DMS 273 treated with DMSO at 0.1 percent for 48 hours (cell line): ENCODE measurements at places on chromosomes 3 and 15.

GRCh38 chr3:122245513-122246174, 62.2 kb downstream of the CASR start:
- DNase-seq = no peak

GRCh38 chr3:37028329-37028728, 35.0 kb downstream of the MLH1 start:
- no peak for DNase-seq

DNA sequence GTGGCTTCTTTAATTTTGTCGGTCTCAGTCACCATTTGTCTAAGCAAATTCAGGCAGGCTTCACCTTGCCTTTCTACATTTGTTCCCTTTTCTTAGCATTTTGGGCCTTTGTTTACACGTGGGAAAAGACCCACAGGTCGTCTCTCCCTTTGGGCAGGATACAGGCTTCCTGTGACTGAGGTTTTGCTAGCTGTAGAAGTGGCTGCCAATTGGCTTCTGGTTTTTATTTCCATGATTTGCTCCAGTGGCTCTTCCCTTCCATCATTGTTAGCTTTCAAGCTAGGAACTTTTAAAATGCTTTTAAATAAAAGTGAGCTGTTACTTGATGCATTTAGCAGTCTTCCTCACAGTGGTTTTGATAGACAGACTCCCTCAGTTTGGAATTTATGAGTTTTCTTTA, 37.3 kb downstream of the MLH1 start:
- no peak for DNase-seq

DNA sequence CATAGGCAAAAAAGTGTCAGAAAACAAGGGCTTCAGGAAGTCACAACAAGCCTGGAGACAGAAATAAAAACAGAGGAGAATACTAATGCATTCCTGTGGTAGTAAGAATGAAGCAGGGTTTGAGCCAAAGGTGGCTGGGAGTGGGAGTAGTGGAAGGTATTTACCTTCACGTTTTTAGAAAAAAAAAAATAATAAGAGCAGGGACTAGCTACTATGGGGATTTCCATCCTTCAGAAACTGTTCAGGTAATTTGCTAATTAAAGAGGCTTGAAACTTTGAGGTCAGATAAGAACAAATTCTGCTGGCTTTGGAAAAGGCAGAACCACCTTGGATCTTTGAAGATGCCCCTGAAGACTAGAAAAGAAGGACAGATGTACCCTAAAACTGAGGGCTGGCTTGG, 18.4 kb downstream of the ILDR1 start:
- DNase-seq = no peak

DNA sequence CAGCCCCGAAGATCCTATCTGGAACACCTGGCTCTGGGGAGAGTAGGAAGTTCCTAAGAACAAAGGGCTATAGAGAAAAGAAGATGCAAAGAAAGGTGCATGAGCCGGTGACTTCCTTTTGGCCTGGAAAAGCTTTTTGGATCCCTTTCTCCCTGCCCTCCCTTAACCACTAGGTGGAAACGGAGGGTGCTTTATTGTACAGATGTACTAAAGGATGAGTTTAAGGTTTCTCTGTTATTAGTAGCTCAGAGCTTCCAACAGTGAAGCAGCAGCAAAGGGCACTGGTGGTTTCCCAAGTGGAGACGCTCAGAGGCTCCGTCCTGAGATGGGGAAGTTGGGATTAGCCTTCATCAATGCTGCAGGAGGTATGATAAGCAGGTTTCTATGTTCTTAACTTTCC, 5.9 kb upstream of the ADGRG7 start:
- DNase-seq = no peak

- no peak for DNase-seq
Measured at GRCh38 chr3:121581691-121582090, 11.5 kb upstream of the FBXO40 start.

DNA sequence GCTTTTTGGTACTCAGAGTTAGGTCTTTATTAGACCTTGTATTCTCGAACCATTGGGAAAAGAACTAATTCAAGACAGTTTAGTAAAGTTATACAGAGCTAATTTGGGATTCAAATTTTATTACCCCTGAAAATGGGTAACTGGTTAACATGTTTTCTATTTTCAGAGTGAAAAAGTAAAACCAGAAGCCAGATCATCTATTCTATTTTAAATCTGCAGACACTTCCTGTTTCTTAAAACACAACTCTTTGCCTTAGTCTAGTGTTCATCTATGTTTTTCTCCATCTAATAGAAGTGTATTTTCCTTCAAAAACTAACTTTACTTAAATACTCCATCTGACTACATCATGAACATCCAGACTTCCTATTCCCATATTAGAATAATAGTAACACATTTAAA, 113.4 kb downstream of the CCNL1 start:
- DNase-seq = no peak

DNA sequence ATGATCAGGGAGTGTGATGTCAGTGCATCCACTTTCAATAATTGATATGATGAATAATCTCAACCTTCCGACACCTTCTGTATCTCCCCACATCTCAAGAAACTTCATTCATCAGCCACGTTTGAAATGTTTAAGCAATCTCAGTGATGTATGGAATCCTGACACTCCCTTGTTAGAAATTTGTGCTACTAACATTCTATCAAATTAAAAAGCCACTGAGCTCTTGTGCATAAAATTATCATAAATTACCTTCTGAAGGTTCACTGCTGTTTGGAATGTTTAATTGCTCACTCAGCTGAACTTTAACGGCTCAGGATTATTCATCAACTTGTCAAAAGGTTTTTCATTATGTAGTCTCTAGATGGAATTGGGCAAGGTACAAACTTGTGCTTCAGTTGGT, 108.4 kb upstream of the DPH6 start:
- DNase-seq = no peak

GRCh38 chr15:79562403-79562815, 130.3 kb downstream of the MINAR1 start:
- DNase-seq = no peak

GRCh38 chr3:153789380-153789779, 331.8 kb upstream of the ARHGEF26 start:
- DNase-seq = no peak

GRCh38 chr15:95875121-95875643, 455.3 kb upstream of the NR2F2 start:
- no peak for DNase-seq

DNA sequence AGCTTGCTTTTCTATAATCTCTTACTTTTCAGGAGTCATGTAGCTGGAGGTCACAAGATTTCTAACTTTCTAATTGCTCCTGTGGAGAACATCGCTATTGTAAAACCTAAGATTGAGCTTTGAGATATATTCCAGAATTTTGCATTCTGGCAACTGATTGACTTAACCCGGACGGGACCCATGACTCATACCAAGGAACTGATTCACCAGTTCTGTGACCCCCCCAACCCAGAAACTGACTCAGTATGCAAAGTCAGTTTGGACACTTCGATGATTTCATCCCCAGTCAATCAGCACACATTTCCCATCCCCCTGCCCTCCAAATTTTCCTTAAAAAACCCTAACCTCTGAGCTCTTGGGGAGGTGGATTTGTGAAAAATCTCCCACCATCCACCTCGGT, 396.5 kb upstream of the GBE1 start:
- no peak for DNase-seq

DNA sequence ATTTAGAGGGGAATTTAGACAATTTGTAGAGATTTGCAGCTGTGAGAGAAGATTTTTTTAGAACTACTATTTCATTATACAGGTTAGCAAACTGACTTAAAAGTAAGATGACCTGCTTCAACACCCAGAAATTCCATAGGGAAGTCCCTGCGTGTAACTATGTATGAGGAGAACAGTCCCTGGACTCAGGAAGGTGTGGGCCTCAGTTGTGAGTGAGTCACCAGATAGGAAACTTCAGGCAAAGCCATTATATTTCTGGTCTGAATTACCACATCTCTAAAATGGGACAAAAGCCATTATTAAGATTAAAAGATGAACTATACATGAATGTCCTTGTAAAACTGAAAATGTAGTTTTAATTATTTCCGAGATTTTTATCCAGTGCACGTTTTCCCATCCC, 488.3 kb upstream of the GOLIM4 start:
- no peak for DNase-seq

DNA sequence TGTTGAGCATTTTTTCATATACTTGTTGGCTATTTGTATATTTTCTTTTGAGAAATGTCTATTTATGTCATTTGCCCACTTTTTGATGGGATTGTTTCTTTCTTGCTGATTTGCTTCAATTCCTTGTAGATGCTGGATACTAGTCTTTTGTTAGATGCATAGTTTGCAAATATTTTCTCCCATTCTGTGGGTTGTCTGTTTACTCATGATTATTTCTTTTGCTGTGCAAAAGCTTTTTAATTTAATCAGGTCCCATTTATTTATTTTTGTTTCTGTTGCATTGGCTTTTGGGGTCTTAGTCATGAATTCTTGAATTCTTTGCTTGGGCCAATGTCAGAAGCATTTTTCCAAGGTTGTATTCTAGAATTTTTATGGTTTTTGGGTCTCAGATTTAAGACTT, 251.7 kb downstream of the WNT5A start:
- DNase-seq = no peak

- no peak for DNase-seq
Measured at GRCh38 chr3:110066206-110066605, 728.9 kb upstream of the DPPA4 start.

DNA sequence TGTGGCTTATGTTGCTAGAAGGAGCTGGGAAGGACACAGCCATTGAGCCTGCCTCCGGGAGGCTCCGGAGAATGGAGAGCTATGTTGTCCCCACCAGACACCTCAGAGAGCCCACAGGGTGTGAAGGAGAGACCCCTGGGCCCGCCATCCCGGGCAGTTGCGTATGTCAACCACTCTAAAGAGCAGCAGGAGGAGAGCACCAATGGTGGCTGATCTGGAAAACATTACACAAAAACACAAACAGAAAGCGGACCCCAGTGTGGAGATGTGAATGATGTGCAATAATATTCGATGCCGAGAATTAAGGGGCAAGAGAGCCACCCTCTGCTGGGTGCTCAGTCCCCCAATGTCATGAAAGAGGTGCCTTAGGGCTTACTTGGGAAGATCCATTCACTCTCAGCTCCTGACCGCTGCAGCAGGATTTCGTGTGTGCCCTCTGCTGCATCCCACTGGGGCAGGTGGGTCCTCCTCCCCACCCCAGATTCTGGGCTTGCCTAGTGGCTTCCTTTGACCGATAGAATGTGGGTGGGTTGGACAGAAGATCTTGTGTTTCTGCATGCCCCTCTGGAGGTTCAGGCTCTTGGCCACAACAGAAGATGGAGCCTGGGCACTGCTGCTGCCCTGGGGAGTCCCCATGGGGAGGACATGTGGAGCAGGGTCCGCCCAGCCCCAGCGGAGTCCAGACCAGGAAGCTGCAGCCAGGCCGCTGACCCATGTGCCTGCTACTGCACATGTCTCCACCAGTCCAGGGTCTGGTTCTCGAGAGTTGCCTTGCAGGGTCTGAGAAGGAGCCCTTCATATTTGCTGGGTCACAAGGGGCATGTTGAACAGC, 245.3 kb downstream of the OCA2 start:
- DNase-seq = no peak

DNA sequence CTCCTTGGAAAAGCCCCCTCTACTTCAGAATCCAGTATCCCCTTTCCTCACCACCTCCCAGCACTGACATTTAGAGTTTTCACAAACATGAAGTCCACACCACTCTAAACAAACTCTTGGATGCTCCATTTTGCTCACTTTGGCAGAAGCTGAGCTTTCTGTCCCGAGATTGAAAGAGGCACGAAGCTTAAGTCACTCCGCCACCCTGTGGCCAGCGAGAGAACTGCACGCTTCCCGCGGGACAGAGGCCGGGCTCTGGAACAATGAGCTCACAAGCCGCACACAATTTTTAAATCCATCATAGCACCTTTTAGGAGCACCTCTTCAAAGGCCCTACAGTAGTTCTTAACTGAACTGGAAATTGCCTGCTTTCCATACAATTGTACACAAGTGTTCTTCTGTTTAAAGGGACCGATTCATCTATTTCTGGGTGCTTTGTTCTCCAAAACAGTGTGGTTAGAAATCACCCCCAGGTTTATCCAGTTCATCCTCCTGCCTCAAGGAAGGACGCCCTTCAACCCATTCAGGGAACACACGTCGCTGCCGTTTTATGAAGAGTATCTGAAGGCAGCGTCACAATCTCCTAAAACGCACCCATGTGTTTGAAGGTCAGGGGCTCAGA, 226.1 kb downstream of the VPS13C start:
- DNase-seq = no peak
